KBM-7 (cell line): ENCODE measurements at places on chromosomes 2 and 18.
A peak's percentile ranks its signal among the peaks of the same experiment; 100 is the strongest.

- no peak for DNase-seq
Observed at GRCh38 chr2:46858702-46859090, 56.9 kb downstream of the MCFD2 start.

GRCh38 chr18:54931152-54931551 lies 28.1 kb downstream of the CCDC68 start:
- no peak for DNase-seq

GRCh38 chr2:126653761-126654160 lies 2.2 kb upstream of the GYPC start:
- no peak for DNase-seq

- no peak for DNase-seq
Observed at GRCh38 chr2:11500702-11501303, 33.0 kb upstream of the GREB1 start.

DNA sequence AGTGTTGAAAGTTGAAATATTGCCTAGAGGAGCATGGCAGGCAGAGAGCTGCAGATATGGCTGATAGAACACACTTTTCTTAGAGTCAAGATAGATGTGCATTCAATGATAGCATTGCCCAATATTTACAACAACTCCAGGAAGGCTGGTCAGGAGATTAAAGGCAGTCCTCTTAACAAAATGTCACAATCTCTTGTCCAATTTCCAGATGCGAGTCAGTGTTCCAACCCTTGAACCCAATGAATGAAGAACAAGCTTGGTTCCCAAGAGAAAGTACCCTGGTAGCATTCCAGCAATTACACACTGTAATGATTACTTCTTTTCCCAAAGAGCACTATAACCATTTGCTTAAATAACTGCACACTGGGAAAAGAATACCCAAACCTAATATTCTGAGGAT lies 839.4 kb upstream of the VRK2 start:
- no peak for DNase-seq

DNA sequence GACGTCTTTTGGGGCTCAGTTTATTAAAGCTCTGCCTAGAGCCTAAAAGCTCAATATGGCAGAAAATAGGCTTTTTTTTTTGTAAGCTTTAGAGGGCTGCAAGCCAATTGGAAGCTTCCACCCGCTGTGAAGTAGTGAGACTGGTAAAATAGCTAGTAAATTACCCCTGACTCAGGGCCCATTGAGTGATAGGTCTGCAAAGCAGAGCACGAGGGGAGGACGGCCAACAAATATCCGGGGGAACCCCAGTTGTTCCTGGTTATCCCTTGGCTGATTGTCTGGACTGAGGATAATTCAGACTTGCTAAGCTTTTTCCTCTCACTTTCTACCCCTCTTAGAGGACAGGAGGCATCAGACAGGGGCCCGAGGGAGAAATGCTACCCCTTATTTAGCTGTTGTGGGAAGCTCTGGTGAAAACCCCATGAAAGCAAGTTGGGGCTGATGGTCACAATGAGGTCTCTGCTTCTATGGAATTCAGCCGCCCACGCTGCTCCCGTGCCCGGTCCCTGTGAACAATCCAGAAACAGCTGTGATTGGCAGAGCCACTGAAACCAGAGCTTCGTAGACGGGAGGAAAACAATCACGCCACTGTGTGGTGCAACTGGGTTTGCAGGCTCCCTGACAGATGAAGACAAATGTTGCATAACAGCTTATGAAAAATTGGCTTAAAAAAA lies 141.9 kb upstream of the LGALSL start:
- peak; percentile 51 for DNase-seq

- DNase-seq, result peak; percentile 44
Observed at GRCh38 chr2:48677450-48677849, 59.8 kb downstream of the GTF2A1L start.

DNA sequence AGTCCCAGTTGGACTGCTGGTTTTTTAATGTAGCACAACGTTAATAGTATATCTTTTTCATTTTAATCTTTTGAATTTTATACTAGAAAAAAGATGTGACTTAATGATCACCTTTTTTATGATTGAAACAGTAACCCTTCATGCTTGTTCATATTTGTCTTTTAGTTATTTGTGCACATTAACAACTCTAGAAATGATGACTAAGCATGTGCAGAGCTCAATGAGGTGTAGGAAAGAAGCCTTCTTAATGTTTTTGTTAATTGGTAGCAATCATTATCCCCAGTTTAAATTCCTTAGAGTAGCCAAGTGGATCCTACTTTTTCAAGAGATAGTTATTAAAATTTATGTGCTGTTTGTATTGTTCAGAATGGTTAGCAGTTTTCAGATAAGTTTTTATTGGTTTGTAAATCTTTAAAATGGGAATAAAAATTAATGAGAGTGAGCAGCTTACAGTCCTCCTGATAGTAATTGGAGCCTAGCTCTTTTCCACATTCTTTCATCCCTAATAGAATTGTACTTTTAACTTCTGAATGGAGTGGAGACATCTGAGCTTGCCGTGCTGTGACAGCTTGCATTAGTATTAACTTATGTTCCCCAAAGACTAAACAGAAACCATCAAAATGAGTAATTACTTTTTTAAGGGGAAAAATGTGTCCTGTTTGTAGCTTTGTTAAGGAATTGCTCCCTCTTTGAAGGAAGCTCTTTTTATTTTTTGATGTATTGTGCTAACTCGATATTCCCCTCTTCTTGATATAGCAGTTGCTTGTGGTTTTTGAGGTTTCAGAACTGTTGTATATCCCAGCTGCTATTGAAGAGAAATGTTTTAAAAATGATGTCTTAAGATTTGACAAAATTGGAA lies 17.3 kb downstream of the PIK3C3 start:
- DNase-seq, result no peak

DNA sequence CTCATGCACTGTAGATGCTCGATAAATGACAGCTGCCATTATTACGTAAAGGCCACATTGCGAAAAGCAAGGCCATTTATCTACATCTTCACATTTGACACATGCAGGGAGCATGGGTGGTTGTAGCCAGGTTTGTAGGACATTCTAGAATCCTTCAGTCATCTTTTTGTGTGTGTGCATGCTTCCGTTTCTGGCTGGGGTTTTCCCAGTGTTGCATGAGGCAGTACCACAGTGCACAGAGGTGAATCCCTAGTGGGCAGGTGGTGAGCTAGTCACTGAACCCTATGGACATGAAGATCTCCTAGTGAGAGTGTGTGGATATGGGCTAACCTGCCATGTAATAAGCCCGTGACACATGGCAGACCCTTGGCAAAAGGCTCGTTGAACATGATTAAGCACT lies 151.8 kb upstream of the SLC14A2 start:
- DNase-seq, result no peak

DNA sequence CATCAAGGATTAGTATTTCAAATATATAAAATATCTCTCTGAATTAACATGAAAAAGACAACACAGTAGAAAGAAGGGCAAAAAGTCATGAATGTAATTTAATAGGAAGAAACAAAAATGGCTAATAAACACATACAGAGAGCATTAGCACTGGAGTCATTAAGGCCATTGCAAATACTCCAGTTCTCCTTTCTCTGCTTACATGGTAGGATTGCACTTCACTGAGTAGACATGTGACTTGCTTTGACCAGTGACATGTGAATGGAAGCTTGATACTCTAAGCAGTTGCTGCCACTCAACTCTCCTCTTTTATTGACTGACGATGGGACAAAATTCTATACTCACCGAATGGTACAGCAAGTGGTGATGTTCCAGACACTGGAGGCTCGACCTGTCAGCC lies 153.9 kb upstream of the LGALSL start:
- DNase-seq, result no peak

GRCh38 chr2:241179899-241180298 lies 8.6 kb upstream of the ANO7 start:
- DNase-seq, result no peak

DNA sequence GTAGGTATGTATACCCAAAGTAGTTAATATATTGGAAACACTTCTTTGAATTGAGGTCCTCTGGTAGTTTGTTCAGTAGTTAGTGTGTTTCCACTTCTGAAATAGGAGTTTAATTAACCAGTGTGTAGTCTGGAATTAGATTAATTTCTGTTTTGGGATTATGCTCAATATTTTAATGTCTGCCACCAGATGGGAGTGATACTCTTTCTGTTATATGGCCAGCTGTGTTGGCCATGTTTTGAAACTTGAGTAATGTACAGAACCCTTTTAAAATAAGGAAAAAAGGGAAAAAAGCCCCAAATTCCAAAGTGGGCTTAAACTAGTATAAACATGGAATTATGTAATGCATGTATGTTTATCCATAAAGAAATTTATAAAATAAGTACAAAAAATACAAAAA lies 147.7 kb downstream of the CTNNA2 start:
- DNase-seq, result no peak

DNA sequence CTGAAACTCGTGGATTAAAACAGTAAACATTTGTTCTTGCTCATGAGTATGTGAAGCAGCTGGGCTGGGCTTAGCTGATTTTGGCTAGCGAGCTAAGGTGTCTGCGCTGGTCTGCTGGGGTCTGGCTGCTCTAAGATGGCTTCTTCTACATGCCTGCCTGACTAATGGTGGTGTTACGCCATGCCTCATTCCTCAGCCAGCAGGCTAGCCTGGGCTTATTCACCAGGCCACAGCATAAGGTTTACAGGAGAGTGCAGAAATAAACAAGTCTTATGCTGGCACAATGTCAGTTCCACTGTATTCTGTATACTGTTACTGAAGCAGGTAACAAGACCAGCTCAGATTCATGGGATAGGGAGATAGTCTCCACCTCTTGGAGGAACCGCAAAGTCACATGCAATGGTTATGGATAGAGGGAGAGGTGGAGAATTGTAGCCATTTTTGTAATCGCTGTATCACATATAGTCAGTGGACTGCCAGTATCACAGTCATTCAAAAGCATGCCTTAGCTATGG lies 80.0 kb downstream of the RHBDD1 start:
- DNase-seq, result no peak

DNA sequence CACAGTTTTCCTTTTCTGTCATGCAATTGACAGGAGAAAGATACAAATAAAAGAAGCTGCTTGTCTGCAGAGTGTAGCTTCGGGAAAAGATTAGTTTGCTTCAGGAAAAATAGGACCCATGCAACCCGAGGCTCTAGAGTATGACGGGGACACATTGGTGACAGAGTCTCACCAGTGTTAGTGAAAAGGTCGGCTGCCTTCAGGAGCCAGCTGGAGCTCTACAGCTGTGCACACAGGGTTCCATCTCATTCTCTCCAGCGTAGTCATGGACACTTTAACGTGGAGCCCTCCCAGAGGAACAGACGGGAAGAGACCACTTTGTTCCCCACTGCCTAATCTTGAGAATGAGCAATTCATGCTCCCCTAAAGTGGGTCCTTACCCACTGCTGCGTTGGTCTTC lies 42.9 kb downstream of the FECH start:
- no peak for DNase-seq

- DNase-seq, result peak; percentile 93
Observed at GRCh38 chr2:231411831-231412617, 16.5 kb downstream of the B3GNT7 start.

DNA sequence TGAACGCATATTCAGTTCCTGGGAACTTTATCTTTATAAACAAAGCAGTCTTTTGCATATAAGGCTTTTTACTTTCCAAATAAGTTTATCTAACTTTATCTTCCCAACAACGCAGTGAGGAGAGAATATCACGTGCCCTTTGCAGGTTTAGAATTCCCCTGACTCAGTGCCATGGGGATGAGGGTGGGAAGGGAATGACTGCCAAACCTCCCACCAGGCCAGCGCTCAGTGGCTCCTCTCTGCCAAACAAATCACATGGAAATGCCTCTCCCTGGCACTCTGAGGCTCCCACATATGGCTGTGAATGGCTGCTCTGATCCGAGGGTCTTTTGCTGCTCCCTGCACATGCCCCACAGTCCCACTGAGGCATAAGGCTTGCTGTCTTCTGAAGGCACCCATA lies 158.3 kb downstream of the DNAH6 start:
- DNase-seq, result no peak

- DNase-seq, result peak; percentile 5
Observed at GRCh38 chr2:19312949-19313348, 45.5 kb downstream of the OSR1 start.

DNA sequence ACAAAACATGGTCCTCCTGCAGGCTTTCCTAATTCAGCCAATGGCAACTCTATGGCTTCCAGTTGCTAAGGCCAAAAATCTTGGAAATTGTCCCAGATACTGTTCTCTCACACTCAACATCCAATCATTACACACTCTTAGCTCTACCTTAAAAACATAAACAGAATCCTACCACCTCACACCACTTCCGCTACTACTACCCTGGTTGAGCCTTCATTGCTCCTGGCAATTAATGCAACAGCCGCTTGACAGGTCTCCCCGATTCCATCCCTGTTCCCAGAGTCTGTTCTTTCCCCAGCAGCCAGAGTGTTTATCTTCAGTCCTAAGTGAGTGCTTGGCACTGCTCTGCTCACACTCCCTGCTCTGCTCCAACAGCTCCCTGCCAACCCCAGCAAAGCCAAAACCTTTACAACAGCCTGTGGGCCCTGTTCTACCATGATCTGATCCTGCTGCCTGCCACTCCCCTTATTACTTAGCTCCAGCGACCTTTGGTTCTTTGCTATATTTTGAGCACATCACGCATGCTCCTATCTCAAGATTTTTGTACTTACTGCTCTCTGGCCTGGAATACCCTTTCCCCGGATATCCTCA lies 67.5 kb upstream of the AMMECR1L start:
- DNase-seq, result no peak

DNA sequence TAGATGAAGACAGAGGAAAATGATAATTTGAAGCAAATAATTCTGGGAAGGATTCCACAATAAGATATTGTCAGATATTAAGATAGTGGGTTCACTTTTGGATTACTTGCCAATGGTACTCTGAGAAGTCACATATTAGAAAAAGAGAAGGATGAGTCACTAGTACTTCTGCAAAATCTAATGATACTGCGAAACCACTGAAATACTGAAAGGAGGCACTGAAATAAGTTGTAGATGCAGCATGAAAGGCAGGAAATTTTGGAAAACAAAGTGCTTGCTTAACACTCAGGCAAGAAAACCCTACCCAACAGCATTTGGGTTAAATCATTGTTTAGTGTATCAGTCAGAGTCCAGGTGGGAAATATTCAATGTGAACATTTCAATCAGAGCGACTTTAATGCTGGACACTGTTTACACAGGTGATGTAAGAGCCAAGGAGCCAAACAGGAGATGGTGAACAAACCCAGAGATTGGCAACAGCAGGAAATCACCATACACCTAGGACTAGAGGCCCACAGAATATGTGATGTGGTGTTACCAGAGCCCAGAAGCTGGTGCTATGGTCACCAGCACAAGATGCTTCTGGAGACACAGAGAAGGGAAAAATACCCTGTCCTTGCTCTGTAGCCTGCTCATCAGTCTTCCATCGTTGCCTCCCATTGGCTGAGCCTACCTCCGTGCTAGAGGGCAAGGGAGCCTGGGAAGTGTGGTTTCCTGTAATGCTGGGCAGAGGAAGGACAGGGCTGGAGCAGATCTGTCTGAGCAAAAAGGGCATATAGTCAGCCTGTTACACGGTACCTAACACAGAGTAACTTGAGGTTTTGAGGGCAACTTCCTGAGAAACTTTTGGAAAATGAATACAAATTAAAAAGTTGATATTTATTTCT lies 204.7 kb upstream of the ITGA4 start:
- no peak for DNase-seq

- DNase-seq, result peak; percentile 78
Observed at GRCh38 chr2:20635675-20636584, 15.0 kb downstream of the HS1BP3 start.

- DNase-seq, result no peak
Observed at GRCh38 chr2:54801352-54801751, 77.9 kb downstream of the EML6 start.

- DNase-seq, result no peak
Observed at GRCh38 chr2:150571121-150571520, 83.7 kb upstream of the RND3 start.
